Ascending aorta (tissue), 2 donors: ENCODE measurements at places on chromosomes 7 and 10. TPM values are rescaled to one million over a fixed set of nuclear protein-coding genes. Genes with fewer than 3 reads are reported as not detected.

Gene GPNMB
- 46.4 TPM for total RNA-seq

Gene FZD1
- total RNA-seq, result 39.1 TPM

Gene TMEM196
- not detected for total RNA-seq

Gene EEF1AKMT2
- total RNA-seq, result 10.5 TPM

Gene RSU1
- total RNA-seq, result 82.2 TPM

Gene NUDT13
- 7.6 TPM for total RNA-seq

Gene CRTAC1
- 25.2 TPM for total RNA-seq

Gene NOM1
- total RNA-seq, result 16.1 TPM

Gene PRSS37
- total RNA-seq, result not detected

Gene CHRM2
- not detected for total RNA-seq

Gene XRCC2
- 0.11 TPM for total RNA-seq

Gene SEMA3C
- 16.6 TPM for total RNA-seq

Gene LIPM
- total RNA-seq, result not detected

Gene MRLN
- total RNA-seq, result not detected

Gene PTN
- 10.4 TPM for total RNA-seq

Gene INSYN2A
- total RNA-seq, result not detected

Gene PRKG1
- total RNA-seq, result 50.2 TPM

Gene BUD31
- total RNA-seq, result 41.3 TPM
